Activated T-helper 2 cell treated with anti-CD3 and anti-CD28 coated beads, Interferon-gamma antibody, Interleukin-2, Interleukin-4, amounts not matched to agents 10 μg/mL and 5 μg/mL and 100 μg/mL, durations not matched to agents 14 hours and 24 hours and 36 hours (primary cell): ENCODE measurements at places on chromosomes 1 and 21. TPM values are rescaled to one million over a fixed set of nuclear protein-coding genes. Genes with fewer than 3 reads are reported as not detected.

GRCh38 chr1:32715901-32716311 lies 13.3 kb upstream of the SYNC start:
- peaks cover 2% of the 10 kb centered on the region for H3K27me3 ChIP-seq
- H3K4me3 ChIP-seq: no peak overlapping the region
- peaks cover 4% of the 10 kb centered on the region for H3K4me1 ChIP-seq

DNA sequence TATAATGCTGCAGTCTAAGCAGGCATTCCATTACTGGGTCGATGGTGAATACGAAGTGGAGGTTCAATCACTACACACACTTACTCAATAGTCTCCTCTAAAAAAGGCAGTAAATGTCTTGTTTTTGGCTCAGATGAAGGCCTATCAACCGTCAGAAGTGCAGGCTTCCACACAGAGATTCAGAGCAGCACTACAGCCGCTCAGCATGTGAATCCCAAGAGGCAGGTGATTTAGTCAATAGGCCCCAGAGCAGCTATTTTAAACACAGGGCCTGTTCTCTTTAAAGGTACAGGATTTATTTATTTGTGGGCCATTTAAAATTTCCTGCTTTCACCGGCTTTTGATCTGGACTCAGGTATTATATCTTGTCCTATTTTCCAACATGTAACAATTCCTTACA lies 293.7 kb downstream of the RGS7 start:
- no peak overlapping the region for H3K27ac ChIP-seq
- H3K27me3 ChIP-seq: no peaks in the 10 kb centered on the region
- no peaks in the 10 kb centered on the region for H3K4me1 ChIP-seq
- no peak overlapping the region for H3K4me3 ChIP-seq

Gene NHLH1
- 0.30 and 0.32 TPM in 2 replicates for total RNA-seq

Gene CD1C
- total RNA-seq: 0.46 TPM in 1 of 2 replicates, not detected in the other

- no peak overlapping the region for H3K4me3 ChIP-seq
- H3K27me3 ChIP-seq: no peaks in the 10 kb centered on the region
- no peak overlapping the region for H3K27ac ChIP-seq
- H3K4me1 ChIP-seq: peaks cover 47% of the 10 kb centered on the region
Measured at GRCh38 chr1:203284411-203285123, 20.8 kb upstream of the BTG2 start.

DNA sequence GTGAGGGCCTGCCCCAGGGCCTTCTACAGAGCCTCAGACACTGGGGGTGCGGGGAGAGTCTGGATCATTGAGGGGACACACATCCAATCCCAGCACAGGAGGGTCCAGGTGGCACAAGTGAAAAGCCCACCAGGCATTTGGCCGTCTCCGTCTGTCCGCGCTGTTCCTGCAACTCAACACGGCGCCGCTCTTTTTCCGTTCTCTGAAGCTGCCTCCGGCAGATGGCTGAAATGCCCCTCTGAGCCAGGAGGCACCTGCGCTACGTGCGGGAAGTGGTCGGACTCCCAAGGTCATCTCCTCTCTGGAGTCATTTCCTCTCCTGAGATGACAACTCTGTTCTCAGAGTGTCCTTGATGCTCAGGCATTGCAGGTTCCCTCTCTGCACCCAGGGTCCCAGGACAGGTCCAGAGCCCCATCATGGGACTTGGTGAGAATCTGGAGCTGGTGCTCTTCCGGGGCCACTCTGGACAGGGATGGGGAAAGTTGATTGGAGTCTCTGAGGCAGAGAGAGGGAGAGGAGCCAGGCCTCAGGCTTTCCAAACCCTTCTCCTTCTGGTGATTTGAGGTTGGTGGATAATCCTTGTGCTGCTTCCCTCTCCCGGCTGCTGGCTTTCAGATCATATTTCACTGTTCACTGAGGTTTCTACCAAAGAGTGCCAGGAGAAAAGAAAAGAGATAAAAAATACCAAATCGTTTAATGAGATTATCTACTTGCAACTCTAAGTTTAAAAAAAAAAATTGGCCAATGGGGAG lies 14.0 kb upstream of the MIXL1 start:
- no peak overlapping the region for H3K4me3 ChIP-seq
- DNase-seq: no peak
- no peak overlapping the region for H3K27ac ChIP-seq

Gene S100A14
- total RNA-seq: not detected in 2 replicates

GRCh38 chr21:33543505-33544129 lies 779 bp downstream of the SON start:
- H3K27ac ChIP-seq: peak overlapping the region; percentile 100
- peaks cover 57% of the 10 kb centered on the region for H3K36me3 ChIP-seq
- H3K4me1 ChIP-seq: peaks cover 31% of the 10 kb centered on the region
- H3K27me3 ChIP-seq: no peaks in the 10 kb centered on the region
- peak overlapping the region; percentile 95 for H3K4me3 ChIP-seq

Gene MCOLN3
- total RNA-seq: 0.46 and 0.68 TPM in 2 replicates

Gene SLC2A5
- not detected in 2 replicates for total RNA-seq

GRCh38 chr1:109771712-109772657 lies 8.3 kb upstream of the EPS8L3 start:
- H3K4me1 ChIP-seq: peaks cover 17% of the 10 kb centered on the region
- no peaks in the 10 kb centered on the region for H3K36me3 ChIP-seq
- H3K4me3 ChIP-seq: no peak overlapping the region

DNA sequence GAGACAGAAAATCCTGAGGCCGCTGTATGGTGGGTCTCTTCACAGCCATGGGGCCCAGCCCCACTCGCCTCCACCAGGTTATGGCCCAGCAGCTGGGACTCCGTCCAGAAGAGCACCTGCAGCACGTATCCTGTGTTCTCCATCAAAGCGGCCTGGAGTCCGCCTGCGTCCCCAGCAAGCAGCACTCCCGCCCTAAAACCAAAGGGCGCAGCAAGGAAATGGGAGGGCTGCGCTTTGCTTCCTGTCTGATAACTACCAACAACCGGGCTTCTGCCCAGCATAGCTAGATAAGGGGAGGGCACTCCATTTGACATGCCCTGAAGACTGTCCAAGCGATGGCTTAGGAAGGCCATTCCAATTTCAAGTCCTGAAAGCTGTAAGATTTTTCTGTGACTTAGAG lies 119.9 kb downstream of the KCNJ15 start:
- no peak overlapping the region for H3K4me3 ChIP-seq
- no peak for DNase-seq
- no peak overlapping the region for H3K27ac ChIP-seq
- peaks cover 21% of the 10 kb centered on the region for H3K27me3 ChIP-seq

Gene SPRR2E
- total RNA-seq: not detected in 2 replicates
